ENCODE measurements at places on chromosomes 13 and 19.

DNA sequence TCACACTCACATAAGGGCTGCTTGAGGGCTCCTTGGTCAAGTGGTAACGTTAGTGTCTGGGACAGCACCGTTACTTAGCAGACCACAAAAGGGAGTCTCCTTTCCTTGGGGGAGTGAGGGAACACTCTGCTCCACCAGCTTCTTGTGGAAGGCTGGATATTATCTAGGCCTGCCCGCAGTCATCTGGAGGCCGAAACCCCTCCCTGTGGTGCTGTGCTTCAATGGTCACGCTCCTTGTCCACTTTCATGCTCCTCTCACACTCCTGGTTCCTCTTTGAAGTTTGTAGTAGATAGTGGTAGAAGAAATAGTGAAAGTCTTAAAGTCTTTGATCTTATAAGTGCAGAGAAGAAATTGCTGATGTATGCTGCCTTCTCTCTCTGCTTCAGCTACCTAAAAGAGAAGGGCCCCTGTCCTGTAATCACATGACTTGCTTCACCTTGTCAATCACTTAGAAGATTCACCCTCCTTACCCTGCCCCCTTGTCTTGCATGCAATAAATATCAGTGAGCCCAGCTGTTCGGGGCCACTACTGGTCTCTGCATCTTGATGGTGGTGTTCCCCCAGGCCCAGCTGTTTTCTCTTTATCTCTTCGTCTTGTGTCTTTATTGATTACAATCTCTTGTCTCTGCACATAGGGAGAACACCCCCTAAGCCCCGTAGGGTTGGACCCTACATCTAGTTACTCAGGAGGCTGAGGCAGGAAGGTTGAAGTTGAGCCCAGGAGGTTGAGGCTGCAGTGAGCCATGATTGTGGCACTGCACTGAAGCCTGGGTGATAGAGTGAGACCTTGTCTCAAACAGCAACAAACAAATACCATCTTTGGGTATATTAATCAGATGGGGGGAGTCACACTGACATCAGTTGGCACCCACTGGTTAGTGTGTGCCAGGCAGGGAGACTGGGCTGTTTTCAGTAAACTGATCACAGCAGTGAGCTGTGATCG, 11.6 kb upstream of the MZF1 start:
- no peak for DNase-seq

- no peak for DNase-seq
Observed at GRCh38 chr13:104296286-104296685, 1230.1 kb upstream of the SLC10A2 start.

DNA sequence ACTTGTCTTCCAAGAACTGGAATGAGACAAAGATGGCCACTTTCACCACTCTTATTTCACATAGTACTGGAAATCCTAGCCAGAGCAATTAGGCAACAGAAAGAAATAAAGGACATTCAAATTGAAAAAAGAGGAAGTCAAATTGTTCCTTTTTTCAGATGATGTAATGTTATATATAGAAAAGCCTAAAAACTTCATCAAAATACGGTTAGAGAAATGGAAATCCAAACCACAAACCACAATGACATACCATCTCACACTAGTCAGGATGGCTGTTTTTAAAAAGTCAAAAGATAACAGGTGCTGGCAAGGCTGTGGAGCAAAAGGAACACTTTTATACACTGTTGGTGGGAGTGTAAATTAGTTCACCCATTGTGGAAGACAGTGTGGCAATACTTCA, 113.3 kb upstream of the SPRY2 start:
- no peak for DNase-seq

- DNase-seq: peak; percentile 84
Observed at GRCh38 chr19:35744430-35745327, 539 bp downstream of the U2AF1L4 start.

DNA sequence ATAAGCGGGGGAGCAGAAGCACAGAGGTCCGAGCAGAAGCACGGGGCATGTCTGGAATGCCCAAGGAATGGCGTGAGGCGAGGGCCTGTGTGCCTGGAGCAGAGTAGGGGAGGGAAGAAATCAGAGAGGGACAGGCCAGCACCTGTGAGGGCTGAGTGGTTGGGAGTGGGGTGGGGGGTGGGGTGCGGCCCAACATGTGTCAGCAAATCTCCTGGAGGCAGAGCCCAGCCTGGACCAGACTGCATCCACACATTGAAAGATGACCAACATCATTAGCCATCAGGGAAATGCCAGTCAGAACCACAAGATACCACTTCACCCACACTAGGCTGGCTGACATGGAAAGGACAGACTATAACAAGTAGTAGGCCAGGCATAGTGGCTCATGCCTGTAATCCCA, 11.2 kb downstream of the CLASRP start:
- no peak for DNase-seq
